ENCODE measurements at places on chromosomes 11 and 22.

GRCh38 chr22:50260801-50261614 is 475 bp downstream of the MAPK12 start:
- peak; percentile 19 for DNase-seq

- no peak for DNase-seq
These were observed 18.9 kb downstream of the MRPL16 start for GRCh38 chr11:59791639-59792038.

- DNase-seq, result no peak
These were observed 12.1 kb downstream of the SF3A1 start for GRCh38 chr22:30344447-30345200.

DNA sequence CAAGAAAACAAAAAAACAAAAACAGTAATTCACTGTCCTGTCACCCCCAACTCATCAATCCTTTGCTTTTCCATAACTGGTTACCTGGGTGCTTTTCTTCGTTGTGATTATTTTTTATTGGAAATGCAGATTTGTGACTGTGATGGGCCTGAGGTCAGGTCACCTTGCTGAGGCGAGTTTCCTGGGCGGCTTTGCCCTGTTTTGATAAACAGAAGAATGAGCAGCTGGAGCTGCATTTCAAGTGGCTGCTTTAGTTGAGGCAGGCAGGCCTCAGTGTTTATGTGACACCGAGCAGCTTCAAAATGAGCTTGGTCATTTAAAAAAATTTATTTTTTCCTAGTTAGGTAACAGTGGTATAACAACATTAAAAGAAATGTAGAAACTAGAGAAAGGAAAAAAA is 22.2 kb downstream of the PTPRJ start:
- no peak for DNase-seq

- no peak for DNase-seq
These were observed 18.6 kb downstream of the ATM start for GRCh38 chr11:108241330-108242037.

DNA sequence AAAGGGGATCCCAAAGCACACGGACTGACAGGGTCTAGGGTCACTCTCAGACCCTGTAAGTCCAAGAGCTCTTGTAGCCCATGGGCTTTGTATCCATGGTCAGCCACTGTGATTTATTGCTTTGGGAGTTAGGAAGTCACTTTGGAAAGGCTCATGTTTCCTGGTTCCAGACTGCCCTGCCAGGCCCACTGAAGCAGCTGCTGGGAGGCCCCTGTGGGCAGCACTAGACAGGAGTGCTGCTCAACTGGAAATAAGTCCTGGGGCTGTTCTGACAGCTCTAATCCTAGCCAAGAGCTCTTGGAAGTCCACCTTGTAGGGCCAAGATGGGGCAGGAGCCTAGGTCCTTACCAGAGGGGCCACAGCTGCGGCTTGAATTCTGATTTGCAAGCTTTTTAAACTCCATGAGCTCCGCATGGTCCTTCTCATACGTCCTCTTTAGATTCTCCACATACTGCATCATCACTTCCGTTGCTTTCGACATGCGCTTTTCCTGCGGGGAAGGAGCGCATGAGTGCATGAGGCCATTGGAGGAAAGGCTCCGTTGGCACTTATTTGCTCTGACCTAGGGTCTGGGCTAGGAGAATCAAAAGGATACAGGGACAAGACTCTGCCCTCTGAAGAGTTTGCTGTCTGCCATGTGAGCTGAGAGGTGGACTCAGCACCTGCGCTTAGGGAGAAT is 32.2 kb upstream of the LYVE1 start:
- DNase-seq, result no peak

DNA sequence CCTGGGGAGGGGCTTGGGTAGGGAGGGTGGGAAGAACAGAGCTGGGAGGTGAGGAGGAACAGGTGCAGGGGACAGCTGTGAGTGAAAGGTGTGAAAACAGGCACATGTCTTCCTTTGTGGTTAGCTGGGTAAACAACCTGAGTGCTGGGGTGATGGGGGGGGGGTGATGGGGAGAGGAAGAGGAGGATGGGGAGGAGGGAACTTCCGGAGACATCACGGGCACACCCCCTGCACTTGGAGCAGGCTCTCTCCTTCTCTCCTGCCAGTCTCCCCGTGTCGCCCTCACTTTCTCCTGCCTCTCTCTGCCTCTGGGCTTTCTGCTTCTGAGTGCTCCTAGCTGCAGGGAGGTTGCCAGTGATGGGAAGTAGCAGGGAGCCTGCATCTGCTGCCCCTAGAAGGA is 8.8 kb downstream of the CXCR5 start:
- no peak for DNase-seq

DNA sequence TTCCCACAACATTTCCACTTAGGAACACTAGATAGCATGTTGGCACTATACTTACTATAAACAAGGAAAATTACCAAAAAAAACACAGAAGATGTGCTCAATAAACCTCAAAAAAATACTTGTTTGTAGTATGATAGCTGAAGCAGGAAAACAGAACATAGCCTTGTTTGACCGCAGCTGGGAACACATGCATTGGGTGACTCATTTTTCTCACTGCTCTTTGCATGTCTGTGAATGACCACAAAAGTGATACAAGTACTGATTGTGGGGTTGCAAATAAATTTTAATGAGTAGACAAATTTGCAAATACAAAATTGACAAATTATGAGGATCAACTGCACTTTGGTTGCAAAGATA is 22.8 kb upstream of the GUCY1A2 start:
- DNase-seq, result no peak

- no peak for DNase-seq
These were observed at the start of gene AP5B1 for GRCh38 chr11:65780770-65781151. Gene AP5B1, minus strand, starts transcription at chr11:65780976. Its CDS starts 385 bp downstream, at chr11:65780591.

DNA sequence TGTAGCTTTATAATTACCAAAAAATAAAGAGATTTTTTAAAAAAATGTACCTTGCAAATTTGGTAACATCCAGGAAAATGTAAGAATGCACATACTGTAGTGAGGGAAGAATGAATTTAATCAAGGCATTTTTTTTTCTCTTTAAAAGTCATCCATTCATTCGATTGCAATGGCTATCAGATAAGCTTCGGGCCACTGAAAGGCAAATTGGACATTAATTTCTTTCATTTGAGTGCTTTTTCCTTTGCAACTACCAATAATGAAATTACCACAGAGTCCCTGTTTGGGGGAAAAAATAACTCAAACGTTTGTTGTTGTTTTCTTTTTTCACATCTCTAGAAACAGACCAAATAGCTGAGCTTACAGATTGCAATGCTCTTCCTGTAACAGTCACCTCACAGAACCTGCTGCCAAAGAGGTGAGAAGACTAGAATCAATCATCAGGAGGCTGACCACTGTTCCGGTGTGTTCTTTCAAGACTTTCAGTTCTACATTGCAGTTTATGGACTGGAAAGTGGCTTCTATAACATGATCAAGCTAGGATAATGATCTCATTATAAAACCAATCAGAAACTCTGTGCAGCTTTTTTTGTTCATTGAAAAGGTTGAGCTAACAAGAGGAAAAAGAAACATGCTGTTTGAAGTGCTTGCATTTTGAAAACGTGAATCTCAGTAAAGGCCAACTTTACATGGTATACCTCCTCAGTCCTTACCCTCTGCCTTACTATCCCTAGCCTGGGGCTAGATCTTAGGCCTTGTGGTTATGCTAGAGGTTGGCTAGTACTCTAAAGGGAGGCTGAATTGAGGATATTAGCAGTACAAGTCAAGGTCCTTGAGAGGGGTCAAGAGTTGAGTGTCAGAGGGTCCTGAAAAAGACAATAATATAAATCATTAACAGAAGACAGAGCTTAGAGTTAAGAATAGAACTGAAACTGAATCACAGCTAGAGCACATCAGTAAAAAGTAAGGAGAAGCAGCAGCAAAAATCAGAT is 1276.1 kb downstream of the LRRC4C start:
- DNase-seq, result no peak

All from NCI-H748 treated with DMSO at 0.1 percent for 48 hours (cell line).